NCI-H460 (cell line): ENCODE measurements at places on chromosomes 4 and X.

GRCh38 chr4:185346975-185347601, 48.6 kb downstream of the LRP2BP start:
- no peak for DNase-seq

DNA sequence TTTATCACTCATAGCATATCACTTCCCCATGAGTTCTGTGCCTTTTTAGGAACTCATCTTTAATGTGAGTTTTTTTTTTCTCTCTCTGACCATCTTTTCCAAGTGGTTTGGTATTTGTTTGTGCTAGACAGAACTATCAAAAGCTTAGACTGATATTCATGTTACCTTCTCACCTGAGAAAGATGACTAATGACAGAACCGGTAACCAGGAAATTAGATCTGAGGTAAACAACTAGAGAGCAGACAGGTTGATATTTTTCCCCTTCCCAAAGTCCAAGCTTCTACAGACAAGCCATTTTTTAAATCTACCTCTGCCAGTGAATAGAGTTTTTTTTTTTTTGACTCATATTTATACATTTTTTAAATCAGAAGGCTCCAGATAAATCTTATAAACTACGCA, 17.0 kb upstream of the SRD5A3 start:
- DNase-seq: no peak

GRCh38 chr4:88158038-88158488, 376 bp downstream of the ABCG2 start:
- no peak for DNase-seq

- DNase-seq: peak; percentile 52
Observed at GRCh38 chr4:130210864-130211263, 1114.9 kb downstream of the C4orf33 start.

DNA sequence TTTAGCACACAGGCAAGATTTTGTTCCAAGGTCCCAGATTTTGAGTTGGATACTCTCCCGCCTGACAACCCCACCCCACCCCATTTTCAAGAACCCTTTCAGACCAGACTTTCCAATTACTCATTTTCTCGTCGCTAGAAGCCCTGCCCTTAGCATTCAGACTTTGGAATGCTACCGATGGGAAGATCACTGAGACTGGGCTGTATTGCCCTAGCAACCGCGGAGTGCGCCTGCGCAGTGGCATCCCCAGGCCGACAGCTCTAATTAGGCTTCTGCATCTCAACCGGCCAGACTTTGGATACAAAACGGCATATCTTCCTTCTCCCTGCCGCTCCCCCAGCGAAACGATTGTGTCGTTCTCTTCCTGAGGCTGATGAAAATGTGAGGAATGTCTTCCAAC, 3.4 kb downstream of the MAGEE2 start:
- DNase-seq: no peak

DNA sequence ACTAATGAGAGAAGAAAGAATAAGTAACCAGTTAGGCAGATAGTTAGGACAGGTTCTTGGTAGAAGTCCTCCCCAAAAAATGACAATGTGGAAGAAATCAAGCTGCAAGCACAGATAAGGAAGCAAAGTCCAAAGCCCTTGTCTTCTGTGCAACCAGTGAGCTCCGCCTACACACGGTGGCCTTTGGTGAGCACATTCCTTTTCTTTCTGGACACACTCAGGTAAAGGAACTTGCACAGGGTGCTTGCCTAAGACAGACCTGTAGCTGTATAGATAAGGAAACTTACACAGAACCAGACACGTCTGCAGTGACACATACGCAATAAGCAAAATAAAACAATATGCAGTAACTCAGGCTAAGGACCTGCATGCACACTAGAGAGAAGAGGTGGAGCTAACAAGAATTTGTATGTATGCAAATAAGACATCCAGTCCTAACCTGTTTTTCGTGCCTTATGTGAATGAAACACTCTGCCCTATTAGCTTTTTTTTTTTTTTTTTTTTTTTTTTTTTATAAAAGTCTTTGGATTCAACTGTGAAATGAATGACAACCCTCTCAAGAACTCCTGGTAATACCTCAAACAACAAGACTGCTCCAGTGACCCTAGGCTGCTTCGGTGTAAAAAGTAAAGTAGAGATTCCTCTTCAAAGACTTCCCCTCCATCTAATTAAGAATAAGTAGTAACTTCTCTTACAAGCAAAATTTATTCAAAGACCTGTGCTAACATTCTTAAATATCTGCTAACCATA, 48.8 kb downstream of the UGT2B10 start:
- no peak for DNase-seq

- no peak for DNase-seq
Observed at GRCh38 chrX:41599507-41599906, 89.3 kb upstream of the GPR34 start.

- DNase-seq: peak; percentile 84
Observed at GRCh38 chr4:139554893-139555704, 920 bp downstream of the SETD7 start.

GRCh38 chr4:43846111-43846587, 602.5 kb downstream of the KCTD8 start:
- DNase-seq: no peak

DNA sequence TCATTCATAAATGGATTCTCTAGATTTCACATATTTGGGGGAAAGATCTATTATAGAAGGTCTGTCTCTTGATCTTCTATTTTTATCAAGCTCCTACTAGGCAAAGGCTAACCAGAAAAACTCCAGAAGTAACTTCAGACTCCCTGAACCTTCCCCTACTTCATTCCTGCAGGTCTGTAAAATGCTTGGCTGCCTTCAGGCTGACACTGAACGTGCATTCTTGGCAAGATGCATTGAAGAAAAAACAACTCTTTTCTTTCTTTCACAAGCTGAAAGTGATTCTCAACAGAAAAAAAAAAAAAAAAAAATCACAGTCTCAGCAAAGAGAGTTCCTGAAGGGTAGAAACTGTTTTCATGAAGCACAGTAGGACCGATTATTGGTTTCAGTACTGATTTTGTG, 12.7 kb downstream of the OPHN1 start:
- no peak for DNase-seq

DNA sequence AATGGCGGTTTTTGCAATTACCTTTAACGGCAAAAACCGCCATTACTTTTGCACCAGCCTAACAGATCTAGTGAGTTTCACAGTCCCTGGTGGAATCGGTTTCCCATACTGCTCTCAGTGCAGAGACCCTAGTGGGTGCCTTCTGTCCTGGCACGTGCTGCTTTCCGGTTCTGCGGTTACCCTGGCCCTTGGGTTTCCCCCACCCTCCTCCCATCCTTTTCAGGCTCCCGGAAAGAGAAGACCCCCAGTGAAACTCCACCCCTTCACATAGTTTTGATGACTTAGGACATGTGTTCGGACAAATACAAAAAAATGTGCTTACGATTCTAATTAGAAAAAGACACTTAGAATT, 36.9 kb downstream of the NLGN3 start:
- DNase-seq: no peak

DNA sequence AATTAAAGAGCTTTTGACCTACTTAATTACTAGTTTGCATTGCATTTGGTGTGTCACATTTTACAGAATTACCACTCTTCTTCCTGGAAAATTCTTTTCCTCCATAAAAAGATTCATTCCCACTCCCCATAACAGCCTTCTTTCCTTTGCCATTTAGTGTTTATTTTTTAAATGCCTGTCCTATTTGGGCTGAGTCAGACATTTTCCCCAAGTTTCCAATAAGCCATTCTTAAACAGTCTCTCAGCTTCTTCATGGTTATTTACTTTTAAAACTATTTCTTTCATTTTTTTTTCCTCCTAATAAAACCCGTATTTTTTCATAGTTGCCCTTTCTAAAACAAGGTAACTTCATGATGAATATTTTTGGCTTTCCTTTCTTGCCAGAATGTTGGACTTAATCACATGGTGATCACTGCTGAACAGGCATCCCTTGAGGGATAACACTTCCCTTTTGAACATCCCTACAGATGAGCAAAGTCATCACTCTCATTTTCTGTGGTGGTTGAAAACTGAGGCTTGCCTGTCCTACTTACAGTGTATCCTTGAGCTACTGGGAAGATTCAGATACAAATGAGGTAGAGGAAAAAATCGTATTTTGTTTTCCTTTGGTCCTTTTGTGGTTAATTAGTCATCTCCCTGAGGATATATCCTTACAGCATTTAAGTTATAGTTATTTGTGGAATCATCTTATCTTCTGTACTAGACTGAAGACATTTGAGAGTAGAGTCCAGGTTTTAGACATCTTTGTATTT, 520.5 kb upstream of the NR3C2 start:
- no peak for DNase-seq

GRCh38 chr4:75287738-75288517, 226.3 kb downstream of the RCHY1 start:
- no peak for DNase-seq

DNA sequence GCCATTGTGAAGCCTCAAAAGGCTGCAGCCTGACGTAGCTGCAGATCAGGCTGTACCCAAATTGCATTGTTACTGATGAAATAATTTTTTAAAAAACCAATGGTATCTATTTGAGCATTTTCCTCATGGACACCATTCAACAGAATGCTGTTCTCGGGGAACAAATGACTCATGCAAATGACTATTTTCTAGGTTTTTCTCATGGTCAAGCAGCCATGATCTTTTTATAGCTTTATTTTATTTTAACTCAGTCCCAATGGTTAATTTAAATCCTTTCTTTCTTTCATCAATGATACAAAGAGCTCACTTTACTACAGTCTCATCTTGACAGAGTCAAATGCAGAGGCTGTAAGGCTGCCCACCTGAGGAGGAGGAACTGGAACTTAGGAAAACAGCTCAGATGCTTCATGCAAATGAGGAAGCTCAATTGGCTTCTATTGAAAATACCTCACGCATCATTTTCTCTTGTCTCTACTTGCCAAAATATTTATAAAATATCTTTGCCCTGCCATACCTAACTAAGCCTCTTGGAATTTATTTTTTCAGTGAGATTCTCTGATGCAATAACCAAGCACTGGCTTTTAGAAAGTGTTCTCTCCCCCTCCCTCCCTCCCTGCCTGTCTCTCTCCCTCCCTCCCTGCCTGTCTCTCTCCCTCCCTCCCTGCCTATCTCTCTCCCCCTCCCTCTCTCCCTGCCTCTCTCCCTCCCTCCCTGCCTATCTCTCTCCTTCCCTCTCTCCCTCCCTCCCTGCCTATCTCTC, 81.0 kb downstream of the SORBS2 start:
- DNase-seq: no peak

- DNase-seq: no peak
Observed at GRCh38 chr4:169027663-169028062, 17.6 kb upstream of the CBR4 start.

- no peak for DNase-seq
Observed at GRCh38 chrX:66167431-66167830, 3.4 kb downstream of the HEPH start.

GRCh38 chr4:6425336-6425735, 47.1 kb downstream of the PPP2R2C start:
- no peak for DNase-seq

DNA sequence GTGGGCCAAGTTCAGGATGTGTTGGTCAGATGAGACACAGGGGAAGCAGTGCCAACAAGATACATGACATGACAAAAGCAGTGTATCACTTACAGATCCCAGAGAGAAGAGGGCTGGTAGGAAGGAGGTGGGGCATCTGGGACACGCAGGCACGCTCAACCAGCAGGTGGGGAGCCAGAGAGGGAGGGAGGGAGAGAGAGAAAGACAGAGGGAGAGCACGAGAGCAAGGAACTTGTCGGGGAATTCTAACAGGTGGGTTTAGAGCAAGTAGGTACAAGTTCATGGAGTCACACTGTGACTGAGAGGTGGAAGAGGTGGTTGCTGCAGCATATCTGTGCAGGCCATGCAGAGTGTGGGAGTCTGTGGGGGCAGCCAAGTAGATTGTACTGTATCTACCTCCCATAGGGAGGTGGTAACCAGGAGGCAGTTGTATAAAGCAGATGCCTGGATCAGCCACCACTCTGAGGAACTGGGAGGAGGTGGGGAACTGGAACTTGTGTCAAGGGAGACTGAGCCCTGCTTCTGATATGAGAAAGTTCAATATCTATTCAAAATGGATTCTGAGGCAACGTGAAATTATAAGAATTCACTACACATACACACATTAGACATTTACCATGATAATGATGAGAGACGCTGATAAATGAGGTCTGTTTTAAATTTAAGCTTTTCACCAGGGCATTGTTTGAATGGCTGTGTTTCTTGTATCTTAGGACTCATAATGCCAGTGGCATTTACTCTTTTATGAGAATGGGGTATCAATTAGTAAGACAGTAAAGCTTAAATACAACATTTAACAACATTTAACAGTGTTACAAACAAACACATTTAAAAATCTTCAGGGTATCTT, 43.7 kb downstream of the BBS12 start:
- no peak for DNase-seq

DNA sequence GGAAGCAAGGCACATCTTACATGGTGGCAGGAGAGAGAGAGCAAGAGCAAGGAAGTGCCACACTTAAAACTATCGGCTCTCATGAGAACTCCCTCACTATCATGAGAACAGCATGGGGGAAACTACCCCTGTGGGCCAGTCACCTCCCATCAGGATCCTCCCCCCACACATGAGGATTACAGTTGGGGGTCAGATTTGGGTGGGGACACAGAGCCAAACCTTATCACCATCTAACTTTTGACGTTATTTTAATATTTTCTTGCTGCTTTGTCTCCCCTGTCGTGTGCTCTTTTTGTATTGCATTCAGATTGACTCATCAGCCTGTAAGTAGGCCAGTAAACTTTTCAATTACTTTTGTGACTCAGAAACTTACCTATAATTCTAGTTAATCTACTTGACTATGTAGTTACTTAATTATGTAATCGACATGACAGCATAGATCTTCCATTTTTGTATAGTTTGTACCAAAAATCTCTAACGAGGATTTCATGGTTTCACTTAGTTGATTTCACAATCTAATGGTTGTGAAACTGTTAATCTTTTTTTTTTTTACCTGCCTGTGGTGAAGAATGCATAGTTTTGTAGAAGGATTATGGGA, 18.3 kb downstream of the STIM2 start:
- DNase-seq: no peak

DNA sequence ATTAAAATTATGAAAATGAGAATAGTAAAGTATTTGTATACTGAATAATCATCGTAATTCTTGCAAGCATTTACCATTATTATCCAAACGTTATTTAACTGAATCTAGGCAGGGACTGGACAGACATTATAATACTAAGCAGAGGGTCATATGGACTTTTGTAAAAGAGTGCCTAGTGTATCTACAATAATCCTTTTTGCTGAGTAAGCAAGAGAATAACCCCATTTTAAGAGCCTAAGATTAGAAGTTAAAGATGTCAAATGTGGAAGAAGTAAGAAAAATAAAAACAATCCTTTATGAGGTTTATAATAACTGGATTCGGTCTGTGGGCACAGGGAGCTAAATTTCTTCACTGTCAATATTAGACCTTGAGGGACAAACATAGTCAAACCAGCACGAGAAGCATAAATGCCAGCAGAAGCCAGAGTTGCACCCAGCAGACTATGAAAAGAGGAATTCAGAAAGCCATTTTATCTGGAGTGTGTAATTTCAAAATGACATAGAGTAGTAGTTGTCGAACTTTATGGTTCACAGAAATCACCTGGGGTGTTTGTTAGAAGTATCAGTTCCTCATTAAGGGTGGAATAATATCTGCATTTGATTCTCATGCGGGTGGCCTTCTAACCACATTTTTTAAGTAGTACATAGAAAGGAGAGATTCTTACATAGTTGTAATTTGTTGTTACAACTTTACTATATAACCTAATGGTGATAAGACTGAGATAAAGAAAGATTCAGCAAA, 39.7 kb upstream of the DCLK2 start:
- DNase-seq: no peak

- no peak for DNase-seq
Observed at GRCh38 chrX:97030463-97030862, 146.8 kb downstream of the RPA4 start.

GRCh38 chr4:94284889-94285288, 57.7 kb downstream of the HPGDS start:
- DNase-seq: no peak
